Stimulated activated CD8-positive, alpha-beta memory T cell treated with anti-CD3 and anti-CD28 coated beads, Interleukin-4, amount 100 ng/mL, for 1 hour (primary cell): ENCODE measurements at places on chromosomes 6 and 20.

- no peak for DNase-seq
Measured at GRCh38 chr20:35006009-35006408, 50.3 kb downstream of the MYH7B start.

GRCh38 chr20:5197847-5198650 lies 71.2 kb downstream of the CDS2 start:
- no peak for DNase-seq

DNA sequence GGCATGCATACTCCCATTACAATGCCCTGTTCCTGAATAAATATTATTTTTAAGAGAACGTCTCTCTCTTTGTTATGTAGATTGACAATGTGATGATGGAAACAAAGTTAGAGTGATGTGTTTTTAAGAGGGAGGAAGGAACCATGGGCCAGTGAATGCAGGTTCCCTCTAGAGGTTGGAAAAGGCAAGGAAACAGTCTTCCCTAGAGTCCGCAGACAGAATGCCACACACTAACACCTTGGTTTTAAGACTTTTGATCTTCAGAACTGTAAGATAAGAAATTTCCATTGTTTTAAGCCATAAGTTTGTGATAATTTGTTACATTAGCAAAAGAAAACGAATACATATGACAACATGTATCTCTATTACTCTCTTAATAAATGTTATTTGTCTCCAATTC lies 4.7 kb upstream of the CENPW start:
- DNase-seq = no peak

- DNase-seq = no peak
Measured at GRCh38 chr6:136822046-136822375, 381 bp upstream of the PEX7 start.

DNA sequence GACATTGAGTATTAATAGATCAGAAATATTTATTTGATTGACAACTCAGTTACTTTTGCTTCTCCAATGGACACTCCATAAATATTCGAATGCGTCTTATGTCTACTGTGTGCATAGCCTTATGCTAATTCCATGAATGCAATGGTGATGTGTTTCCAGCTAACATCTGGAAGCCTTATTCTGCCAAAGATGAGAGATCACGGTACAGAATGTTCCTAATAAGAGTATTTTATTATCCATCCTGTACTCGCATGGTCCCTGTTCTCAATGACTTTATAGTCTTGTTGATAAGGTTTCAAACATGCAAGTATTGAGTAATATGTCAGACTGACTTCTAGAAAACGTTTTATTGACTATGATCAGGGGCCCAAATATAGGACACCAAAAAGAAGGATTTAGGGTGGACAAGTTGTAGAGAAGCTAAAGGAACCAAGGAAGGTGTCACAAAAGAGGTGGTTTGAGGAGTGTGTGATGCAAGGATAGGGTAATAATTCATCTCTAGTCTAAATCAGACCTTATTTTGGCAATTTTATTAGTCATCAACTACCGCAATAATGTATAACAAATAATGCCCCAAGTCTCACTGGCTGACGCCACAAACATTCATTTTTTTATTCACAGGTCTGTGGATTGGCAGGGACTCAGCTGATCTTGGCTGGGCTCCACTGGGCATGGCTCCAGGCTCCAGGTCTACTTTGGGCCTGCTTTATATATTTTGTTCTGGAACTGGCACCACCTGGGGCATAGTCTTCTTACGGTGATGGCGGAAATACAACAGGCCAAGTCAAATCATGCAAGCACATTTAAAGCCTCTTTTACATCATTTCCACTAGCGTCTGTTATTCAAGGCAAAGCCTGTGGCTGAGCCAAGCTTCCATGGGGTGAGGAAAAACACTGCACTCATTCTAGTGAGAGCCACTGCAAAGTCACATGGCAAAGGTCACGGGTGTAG lies 24.5 kb upstream of the CD83 start:
- no peak for DNase-seq

- no peak for DNase-seq
Measured at GRCh38 chr6:75414445-75415021, 79.1 kb downstream of the FILIP1 start.
